Colonic mucosa (tissue), 4 donors: ENCODE measurements at places on chromosomes 13 and 19.
A peak's percentile ranks its signal among the peaks of the same experiment; 100 is the strongest.

DNA sequence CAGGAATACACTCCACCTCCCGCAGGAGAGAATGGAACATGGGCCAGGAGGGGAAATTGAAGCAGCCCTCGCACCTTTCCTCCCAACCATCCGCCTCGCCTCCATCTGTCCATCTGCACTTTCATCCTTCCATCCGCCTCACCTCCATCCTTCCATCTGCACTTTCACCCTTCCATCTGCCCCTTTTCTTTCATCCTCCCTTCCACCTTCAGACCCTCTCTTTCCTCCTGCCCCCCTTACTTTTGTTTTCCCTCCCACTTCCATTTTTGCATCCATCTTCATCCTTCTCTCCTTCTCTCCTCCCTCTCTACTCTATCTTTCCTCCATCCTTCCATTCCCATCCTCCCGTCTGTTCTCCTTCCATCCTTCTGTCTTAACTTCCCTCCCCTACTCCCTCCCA lies 92.2 kb upstream of the ZNF536 start:
- DNase-seq = no peak

DNA sequence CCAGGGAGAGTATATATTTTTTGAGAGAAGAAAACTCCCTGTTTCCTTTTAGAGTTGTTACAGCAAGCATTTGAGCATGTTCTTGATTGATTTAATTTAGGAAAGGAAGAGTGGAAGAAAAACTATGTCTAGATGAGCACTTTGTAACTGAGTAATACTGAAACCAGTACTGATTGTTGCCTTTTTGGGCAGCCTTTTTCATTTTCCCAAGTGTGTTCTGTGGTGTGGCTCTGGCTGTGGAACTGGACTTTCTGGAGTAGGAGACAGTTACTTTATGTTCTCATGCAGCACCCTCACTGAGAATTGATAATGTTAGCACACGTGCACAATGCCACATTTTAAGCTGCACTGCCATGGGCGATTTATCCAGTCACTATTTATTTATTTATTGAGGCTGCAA lies 211.5 kb downstream of the LMO7 start:
- DNase-seq = no peak

DNA sequence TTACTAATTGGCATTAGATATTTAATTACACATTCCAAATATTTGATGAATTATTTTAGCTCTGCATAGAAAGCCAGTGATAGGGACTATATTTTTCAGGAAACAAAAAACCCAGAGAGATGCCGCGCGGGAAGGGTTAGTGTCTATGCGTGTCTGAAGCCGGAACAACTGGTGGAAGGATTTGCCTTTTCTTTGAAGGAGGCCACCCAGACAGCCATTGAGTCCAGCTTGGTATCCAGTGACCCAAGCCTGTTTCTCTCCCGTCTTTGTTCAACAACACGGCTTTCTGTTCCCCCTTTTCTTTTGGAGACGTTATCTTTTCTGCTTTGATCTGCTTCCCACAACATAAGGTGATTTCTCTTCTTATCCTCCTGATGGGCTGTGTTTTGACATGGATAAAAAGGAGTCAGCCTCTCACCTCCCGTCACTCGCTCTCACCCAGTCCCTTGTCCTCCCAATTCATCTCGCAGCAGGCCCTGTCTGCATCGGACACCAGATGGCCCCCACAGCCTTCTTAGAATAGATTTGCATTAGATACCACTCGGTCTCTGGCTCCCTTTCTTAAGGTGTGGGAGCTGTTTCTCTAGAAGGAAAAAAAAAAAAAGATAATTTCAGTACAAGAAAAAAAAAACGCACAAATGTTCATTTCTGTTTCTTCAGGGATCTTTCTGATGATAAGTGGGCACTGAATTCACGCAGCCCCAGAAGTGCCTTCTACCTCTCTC lies 361.8 kb downstream of the ZNF536 start:
- DNase-seq = no peak

DNA sequence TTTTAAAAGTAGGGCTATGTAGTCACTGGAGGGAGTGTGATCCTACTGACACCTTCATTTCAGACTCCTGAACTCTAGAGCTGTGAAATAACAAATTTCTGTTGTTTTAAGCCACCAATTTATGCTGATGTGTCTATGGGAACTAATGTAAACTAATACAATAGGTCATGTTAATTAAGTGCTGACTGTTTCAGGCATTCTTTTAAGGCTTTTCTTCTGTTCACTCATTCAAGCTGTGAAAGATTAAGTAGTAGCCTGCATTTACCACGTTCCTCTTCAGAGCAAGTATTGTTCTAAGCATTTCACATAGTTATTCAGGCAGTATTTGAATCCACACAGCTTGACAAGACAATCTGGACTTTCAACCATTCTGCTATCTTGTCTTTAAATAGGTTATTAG lies 1135.0 kb downstream of the SLITRK1 start:
- DNase-seq = no peak

- no peak for DNase-seq
Observed at GRCh38 chr13:29355029-29355428, 240.5 kb downstream of the SLC7A1 start.

DNA sequence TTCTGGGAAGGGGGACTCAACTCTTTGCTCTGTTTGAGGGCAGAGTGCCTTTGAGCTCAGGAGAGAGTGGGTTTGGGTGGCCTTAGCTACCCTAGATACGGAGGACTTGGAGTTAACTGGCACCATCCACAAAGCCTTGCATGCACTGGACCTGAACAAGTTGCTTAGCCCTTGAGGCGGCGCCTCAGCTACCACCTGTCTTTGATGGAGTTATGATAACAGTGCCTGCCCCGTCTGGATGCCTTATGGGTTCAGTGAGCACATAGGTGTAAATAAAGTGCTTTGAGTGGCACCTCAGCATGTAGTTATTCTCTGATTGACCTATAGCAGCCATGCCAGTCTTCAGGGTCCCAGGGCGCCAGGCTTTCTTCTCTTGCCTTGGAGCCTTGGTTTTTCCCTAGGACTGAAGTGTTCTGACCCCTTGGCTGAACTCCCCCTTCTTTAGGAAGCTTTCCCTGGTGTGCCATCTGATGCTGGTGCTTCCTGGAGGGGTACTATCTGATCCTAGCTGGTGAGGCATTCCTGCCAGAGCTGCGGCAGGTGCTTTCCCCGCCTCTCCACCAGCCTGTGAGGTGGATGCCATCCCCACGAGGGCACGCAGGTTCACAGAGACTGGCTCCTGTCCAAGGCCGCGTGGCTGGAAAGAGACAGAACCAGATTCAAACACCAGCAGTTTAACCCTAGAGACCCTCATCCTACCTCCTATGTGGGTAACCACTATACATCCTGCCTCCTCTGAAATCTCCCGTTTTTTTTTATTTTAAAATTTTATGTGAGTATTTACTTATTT lies 5.8 kb downstream of the BCKDHA start:
- DNase-seq = no peak

DNA sequence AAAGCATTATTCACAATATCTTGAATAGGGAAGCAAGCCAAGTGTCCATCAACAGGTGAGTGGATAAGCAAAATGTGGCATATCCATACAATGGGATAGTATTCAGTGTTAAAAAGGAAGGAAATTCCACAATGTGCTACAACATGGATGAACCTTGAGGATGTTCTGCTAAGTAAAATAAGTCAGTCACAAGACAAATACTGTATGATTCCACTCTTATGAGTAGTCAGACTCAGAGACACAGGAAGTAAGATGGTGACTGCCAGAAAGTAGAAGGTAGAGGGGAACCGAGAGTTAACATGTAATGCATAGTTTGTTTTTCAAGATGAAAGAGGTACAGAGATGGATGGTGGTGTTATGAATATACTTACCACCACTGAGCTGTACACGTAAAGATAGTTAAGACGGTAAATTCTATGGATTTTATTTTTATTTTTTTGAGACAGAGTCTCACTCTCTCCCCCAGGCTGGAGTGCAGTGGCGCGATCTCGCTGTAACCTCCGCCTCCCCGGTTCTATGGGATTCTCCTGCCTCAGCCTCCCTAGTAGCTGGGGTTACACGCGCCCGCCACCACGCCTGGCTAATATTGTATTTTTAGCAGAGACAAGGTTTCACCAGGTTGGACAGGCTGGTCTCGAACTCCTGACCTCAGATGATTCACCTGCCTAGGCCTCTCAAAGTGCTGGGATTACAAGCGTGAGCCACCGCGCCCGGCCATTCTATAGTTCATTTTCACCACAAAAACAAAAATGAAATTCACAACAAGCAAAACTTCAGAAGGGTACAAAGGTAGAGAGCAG lies 1.0 kb upstream of the CHAMP1 start:
- DNase-seq = no peak

DNA sequence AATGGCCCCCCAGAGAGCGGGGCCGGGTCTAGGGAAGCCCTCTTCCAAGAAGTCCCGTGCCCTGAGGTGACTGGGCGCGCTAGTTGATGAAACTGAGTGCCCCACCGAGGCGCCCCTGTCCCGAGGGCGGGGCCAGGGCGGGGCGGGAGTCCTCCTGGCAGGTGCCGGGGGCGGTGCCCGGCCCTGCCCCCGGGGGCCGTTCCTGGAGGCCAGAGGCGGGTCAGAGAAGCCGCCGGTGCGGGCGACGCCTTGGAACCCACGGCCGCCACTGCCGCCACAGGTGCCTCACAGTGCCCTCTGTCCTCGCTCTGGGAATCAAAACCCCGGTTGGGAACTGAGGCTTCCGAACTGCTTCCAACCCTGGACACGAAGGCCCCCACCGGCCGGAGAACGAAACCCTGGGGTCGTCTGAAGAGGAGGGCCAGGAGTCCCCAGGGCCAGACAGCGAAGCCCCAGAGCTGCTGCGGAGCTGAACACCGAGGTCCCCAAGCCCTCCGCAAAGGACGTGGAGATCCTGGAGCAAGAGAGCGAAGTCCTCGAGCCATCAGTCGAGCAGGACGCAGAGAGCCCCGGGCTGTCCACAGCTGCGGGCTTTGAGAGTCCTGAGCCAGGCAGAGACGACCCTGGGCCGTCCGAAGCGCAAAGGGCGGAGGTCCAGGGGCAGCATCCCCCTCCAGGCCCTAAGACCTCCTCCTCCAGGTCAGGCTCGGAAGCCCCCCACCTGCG lies at the start of gene MISP3:
Gene MISP3, plus strand, starts transcription at position 252 of the 726 bp plus-strand sequence. CDS start 524 bp downstream, outside the sequence.
- DNase-seq = peak; percentile 91

GRCh38 chr13:48216204-48216711 lies 16.7 kb upstream of the ITM2B start:
- no peak for DNase-seq

- no peak for DNase-seq
Observed at GRCh38 chr19:50300814-50301606, 28.2 kb downstream of the KCNC3 start.

GRCh38 chr19:51727349-51727880 lies 3.6 kb upstream of the HAS1 start:
- no peak for DNase-seq

DNA sequence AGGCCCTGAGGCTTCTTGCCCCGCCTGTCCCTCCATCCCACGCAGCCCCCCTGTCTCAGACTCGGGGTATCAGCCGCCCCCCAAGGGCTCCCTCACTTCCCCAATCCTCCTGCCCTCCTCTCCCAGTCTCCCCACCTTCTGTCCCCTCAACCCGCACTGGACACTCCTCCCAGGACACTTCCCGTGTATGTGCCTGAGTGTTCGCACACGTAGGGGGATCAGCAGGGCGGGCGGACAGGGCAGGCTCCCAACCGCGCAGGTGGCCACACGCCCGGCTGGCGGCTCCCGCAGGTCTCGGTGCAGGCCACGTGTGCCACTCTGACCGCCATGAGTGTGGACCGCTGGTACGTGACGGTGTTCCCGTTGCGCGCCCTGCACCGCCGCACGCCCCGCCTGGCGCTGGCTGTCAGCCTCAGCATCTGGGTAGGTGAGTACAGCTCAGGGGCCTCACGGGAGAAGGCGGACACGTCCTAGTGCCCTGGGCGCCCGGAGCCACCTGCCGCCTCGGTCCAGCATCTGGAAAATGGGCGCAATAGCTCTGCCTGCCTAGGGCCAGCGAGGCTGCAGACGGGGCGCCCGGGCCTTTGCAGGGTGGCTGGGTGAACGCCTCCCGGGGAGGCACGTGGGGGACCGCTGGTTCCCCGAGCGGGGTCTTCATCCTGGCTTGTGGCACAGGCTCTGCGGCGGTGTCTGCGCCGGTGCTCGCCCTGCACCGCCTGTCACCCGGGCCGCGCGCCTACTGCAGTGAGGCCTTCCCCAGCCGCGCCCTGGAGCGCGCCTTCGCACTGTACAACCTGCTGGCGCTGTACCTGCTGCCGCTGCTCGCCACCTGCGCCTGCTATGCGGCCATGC lies 2.3 kb downstream of the KISS1R start:
- DNase-seq = no peak

DNA sequence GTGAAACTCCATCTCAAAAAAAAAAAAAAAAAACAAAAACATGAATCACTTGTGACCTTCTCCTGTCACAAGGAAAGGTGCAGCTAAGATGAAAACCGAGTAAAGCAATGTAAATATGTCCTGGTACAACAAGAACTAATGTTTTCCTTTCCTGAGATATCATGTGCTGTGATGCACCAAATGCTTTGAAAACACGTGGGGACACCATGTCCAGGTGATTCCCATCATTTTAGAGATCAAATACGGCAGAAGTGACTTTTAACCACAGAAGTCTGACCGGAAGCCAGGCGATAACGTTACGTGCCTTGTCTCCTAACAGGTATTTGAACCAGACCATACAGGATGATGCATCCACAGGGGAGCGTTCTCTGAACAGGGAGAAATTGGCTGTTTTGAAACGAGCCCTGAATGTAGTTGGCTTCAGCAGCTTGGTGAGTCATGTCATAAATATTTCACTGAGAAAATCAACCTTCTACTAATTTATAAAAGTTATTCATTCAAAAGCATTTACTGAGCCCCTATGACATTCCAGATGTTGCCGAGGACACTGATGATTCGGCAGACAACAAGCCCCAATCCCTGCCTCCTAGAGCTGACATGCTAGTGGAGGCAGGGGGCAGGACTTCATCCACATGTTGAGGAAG lies 328.1 kb downstream of the MYO16 start:
- no peak for DNase-seq

- DNase-seq = peak; percentile 44
Observed at GRCh38 chr19:12800923-12801465, 606 bp downstream of the PRDX2 start.
